Osteoblast (primary cell): ENCODE measurements at places on chromosomes 4 and X. TPM values are rescaled to one million over a fixed set of nuclear protein-coding genes. Genes with fewer than 3 reads are reported as not detected.

The PDE6B gene
- total RNA-seq = not detected in 2 replicates

The MAGEC1 gene
- total RNA-seq = not detected in 2 replicates

DNA sequence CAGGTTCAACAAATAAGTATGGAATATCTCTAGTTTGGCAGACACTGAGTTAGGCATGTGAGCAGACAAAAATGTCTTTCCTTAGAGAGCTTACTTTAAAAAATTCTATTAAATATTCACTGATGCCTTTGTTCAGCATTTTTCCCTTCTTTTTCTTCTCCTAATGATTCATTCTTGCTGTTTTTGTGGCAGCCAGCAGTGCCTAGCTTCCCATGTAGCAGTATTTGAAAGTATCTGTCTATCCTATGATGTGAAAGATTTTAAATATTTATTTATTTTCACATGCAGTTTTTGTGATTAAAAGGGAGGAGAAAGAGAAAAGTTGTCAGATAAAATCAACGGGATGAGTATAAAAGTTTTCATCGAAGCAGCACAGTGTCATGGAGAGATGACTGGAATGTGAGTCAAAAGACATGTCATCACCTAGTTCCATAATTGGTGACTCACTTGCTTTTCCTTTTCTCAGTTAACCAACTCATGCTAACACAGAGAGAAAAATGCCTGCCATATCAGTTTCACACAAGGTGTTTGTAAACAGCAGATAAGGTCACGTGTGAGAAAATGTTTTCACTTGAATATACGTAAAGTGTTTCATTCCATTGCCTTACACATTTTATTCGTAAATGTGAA is 69.8 kb downstream of the BMPR1B start:
- peak; percentile 79 for DNase-seq

- no peak for DNase-seq
Measured at GRCh38 chr4:188612659-188613058, 473.4 kb downstream of the TRIML1 start.

GRCh38 chr4:128907981-128908380 is 98.5 kb downstream of the JADE1 start:
- DNase-seq = no peak

- no peak for DNase-seq
Measured at GRCh38 chr4:129323658-129324057, 227.7 kb downstream of the C4orf33 start.

DNA sequence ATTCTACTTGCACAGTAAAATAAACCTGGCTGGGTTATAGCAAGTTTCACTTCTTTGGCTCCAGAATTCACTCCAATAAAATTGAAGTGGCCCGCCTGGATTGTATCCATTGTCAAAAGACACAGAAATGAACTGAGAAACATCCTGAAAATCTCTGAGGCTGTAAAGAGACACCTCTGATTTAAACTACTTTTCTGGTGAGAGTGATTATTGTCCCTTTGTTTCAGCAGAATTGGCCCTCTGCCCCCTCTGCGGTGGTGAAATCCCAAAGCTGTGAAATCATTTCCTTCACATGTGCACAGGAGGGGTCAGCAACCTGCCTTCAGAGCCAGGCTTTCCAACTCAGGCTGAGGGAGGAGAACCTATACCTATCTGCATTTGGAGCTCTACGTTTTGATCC is 23.0 kb downstream of the GAB3 start:
- DNase-seq = no peak

GRCh38 chr4:93261207-93261606 is 567.3 kb upstream of the ATOH1 start:
- DNase-seq = no peak
